Left kidney (tissue), 8 donors: ENCODE measurements at places on chromosomes 16 and 17. TPM values are rescaled to one million over a fixed set of nuclear protein-coding genes. Genes with fewer than 3 reads are reported as not detected.

DNA sequence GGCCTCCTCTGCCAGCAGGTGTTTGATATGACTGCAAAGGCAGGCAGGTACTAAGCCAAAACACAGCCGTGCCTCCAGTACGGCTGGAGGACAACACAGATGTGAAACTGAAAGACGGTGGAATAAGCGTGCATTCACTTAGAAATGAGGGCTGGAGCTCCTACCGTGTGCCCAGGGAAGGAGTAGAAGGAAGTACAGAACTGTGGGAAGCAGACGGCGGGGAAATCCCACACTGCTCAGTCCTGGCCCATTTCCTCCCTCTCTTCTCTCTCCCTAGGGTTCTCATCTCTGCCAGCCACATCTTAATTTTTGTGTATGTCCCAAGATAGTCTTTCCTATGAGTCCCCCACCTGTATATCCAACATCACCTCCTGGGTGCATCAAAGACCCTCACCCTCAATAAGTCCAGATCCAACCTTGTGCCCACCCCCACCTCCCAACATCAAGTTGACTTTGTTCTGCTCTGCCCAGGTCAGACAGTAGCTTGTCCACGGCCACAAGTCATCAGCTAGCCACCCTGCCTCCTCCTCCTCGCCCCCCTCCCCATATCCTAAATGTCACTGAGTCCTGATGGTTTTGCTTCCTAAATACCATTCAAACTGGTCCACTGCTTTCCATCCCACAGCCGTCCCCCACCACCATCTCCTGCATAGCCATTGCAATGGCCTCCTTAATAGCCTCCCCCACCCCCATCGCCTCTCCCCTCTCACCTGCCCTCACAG is 77.1 kb upstream of the RPL38 start:
- no peak for DNase-seq

- DNase-seq: no peak
These were observed 85.9 kb downstream of the SNX29 start for GRCh38 chr16:12062343-12063003.

DNA sequence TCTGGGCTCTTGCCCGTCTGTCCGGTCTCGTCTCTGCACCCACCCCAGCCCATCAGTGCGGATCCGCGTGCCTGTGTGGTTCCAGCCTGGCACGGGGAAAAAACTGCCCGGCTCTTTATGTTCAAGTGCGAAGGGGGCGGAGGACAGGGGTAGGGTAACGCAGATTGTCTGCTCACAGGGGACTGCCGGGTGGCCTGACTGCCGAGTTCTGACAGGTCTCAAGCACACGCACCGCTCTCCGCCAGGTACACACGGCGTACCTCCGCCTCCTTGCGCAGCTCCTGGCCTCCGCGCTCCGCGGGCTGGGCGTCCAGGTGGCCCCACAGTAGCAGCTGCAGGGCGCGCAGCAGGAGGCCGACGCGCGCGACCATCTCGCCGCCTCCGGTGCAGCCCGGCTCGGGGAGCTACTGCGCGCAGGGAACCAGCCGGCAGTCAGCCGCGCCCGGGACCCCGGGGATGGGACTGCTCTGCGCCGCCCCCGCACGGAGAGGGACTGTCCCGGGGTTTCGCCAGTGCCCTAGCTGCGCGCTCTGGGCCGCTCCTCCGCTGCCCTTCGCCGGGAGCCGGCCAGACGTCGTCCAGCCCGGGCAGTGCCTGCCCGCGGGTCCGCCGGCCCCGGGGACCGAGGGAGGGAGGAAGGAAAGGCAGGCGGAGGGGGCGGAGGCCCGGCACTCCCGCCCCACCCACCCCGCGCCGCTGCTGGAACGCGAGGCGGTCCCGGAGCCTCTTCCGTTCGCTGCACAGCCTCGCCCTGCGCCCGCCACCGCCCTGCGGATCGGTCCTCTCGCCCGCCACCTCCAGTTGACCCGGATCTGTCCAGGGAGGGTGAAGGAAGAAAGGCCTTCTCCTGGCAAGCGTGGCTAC is at the start of gene MMP28:
Gene MMP28 (minus strand): TSS at position 635 of the 864 bp plus-strand sequence. CDS start 264 bp downstream, at position 371.
- no peak for DNase-seq

- no peak for DNase-seq
These were observed 435.5 kb downstream of the CA10 start for GRCh38 chr17:51722994-51723393.

DNA sequence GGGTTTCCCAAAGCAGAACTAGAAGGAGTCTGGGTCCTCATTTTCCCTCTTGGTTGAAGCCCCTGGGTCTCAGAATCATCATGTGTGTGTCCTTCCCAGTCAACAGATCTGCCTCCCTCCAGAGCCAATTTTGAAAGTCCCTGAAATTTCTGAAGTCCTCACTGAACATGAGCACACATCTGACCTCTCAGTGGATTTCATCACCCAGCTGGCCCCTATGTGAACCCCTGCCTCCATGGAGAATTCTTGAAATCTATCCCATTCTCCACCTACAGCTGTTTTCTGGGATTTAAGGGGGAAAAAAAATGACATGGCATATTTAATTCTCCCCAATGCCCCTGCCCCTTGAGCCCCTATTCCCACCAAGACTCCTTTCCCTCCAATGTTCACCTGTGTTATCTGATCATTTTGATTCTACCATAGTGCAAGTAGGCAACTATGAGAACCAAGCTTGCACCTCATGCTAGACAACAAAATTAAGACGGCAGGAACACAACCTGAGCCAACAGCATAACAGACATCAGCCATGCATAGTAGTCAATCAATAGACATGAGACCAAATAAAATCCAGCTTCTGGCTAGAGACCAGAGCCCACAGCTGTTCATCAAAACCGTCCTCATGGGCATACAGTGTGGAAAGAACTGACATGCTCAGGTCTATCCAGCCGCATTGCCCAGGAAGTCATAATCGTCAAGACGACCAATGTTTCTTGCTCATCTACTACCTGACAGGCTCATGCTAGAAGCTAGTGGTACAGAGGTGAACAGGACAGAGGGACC is 14.9 kb downstream of the SOX9 start:
- no peak for DNase-seq

- no peak for DNase-seq
These were observed 3.0 kb downstream of the CACNG1 start for GRCh38 chr17:67047382-67047781.

GRCh38 chr16:69830534-69831211 is 68.5 kb downstream of the WWP2 start:
- no peak for DNase-seq

DNA sequence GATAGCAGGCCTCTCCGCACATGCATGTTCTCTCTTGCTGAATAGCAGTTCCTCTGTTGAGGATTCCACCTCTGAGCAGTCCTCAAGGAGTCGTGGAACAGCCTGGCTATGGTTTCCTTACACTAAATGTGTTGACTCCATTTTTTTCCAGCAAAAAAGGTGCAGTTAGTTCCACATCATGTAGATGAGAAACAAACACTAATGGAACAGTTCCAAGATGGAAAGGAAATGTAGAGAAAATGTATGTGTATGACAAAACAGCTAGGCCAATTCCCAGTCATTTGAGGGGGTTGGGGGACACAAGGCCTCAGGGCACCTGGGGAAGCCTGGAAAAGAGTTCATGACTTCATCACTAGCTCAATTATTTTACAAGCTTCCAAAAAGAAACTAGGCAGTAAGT is 90.0 kb downstream of the CFDP1 start:
- DNase-seq: no peak

DNA sequence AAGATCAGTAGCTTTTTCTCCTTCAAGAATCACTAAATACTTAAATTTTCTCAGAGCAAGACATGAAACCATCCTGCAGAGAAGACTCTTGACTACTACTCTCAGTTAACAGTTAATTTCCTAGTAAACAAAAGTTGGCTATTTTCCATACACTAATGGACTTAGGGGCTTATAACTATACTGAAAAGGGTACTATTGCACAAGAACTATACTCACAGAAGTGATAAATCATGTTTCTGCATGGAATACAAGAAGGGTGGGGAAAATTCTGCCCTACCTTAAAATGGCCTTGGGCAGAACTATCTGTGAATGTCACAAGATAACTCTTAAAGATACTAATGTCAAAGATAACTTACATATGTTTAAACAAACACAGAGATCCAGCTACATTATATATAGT is 12.5 kb downstream of the ZNF652 start:
- DNase-seq: no peak

Gene TBC1D3D
- polyA plus RNA-seq: 3.1 TPM

Gene TAC4
- polyA plus RNA-seq: 0.67 TPM

Gene CDH11
- polyA plus RNA-seq: 169 TPM

Gene HSD17B1
- 4.7 TPM for polyA plus RNA-seq

Gene TSNAXIP1
- polyA plus RNA-seq: 7.8 TPM

Gene NTN1
- 3.3 TPM for polyA plus RNA-seq

Gene VAC14
- 40.9 TPM for polyA plus RNA-seq
